ENCODE measurements at places on chromosomes 6 and 20. TPM values are rescaled to one million over a fixed set of nuclear protein-coding genes. Genes with fewer than 3 reads are reported as not detected.

PRICKLE4 gene
- total RNA-seq = 9.0 TPM

MRPS26 gene
- 29.6 TPM for total RNA-seq

CYP39A1 gene
- 8.3 TPM for total RNA-seq

GPX5 gene
- not detected for total RNA-seq

PRDM1 gene
- total RNA-seq = 15.9 TPM

SLC22A7 gene
- not detected for total RNA-seq

MCCD1 gene
- total RNA-seq = not detected

RFX6 gene
- total RNA-seq = not detected

MUC22 gene
- total RNA-seq = not detected

ALDH8A1 gene
- 3.3 TPM for total RNA-seq

SPINT4 gene
- not detected for total RNA-seq

ISM1 gene
- 24.1 TPM for total RNA-seq

ZSCAN31 gene
- 17.4 TPM for total RNA-seq

CENPQ gene
- total RNA-seq = 5.0 TPM

NXT1 gene
- 15.9 TPM for total RNA-seq

CYP24A1 gene
- not detected for total RNA-seq

CD24 gene
- 3.3 TPM for total RNA-seq

RGS17 gene
- 0.31 TPM for total RNA-seq

MAK gene
- total RNA-seq = 0.40 TPM

XKR7 gene
- not detected for total RNA-seq

FAM209B gene
- total RNA-seq = not detected
